ENCODE measurements at places on chromosomes 3 and 15. TPM values are rescaled to one million over a fixed set of nuclear protein-coding genes. Genes with fewer than 3 reads are reported as not detected.
A peak's percentile ranks its signal among the peaks of the same experiment; 100 is the strongest.

DNA sequence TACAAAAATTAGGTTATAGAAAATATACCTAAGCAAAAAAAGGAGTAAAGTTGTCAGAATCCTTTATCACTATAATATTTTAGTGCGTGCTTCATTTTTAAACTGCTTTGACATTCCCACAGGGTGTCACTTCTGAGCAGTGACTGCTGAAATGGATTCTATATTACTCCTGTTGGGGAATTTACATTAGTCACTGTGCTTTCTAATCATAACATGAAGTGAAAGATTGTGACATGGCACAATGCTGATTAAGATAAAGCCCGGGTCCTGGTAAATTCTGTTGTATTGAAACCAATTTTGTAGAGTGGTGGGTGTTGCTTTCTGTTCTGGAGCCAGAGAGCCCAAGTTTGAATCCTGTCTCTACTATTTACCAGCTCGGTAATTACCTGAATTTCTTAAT, 36.4 kb upstream of the EHHADH start:
- no peak for DNase-seq

DNA sequence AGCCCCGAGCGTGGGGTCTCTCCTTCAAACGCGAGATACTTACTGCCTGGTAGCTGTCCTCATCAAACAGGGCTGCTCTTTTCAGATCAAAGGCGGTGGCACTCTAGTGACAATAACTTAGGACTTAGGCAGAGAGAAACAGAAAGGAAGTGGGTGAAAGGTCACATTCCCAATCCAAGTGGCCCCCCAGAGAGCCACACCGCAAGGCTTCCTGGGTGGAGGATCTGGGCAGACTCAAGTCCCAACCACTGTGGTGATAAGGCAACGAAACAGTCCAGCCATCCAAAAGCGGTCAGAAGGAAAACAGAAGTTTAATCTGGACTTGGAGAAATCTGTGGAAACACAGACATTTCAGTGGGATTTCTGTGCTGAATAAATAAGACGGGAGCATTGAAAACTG, 227.2 kb downstream of the ADAMTS17 start:
- DNase-seq: peak; percentile 89

DNA sequence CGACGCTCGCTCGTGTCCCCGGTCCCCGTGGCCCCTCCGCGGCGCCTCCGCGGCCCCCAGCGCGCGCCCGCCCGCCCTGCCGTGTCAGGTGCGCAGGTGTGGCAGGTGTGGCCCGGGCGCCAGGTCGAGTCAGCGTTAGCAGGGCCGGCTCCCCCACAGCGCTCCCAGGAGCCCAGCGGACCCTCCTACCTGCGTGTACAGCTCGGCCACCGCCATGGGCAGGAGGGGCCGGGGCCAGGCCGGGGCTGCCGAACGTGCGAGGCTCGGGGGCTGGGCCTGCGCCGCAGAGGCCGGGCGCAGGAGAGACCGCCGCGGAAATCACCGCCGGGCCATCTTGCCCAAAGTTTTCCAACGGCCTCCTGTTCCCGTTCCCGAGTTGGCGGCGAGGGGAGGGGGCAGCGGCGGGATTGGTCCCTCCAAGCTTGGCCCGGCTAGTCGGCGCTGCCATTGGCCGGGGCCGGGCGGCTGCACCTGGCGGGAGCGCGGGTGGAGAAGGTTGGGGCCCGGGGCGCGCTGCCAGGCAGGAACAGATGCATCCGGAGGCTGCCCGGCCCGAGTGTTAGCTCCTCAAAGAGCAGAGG, at the start of gene MYO5C:
MYO5C (minus strand) TSS at position 384 of the 581 bp plus-strand sequence; CDS start at position 216, 168 bp downstream.
- no peak for DNase-seq

DNA sequence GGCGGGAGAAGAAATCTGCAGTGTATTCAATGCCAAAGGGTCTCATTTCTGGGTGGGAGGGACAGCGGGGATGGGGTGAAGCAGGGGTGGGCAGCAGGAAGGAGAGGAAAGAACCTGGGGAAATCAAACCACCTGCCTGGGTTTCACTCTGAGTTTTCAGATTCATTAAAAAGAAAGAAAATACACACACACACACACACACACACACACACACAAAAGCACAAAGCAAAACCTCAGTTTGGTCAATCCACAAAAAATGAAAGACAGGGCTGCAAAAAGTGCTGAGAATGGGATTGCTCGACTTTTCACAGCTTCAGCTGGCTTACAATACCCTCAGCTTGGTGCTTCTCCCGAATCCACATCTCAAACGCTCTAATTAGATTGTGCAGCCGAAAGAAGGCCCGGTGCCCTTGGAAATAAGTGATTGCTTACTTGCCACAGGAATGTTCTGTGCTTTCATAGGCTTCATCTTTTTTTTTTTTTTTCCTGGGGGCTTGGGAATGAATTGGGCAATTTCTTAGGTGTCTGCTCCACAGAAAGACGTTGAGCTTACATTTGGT, 370.5 kb downstream of the RORA start:
- no peak for DNase-seq

DNA sequence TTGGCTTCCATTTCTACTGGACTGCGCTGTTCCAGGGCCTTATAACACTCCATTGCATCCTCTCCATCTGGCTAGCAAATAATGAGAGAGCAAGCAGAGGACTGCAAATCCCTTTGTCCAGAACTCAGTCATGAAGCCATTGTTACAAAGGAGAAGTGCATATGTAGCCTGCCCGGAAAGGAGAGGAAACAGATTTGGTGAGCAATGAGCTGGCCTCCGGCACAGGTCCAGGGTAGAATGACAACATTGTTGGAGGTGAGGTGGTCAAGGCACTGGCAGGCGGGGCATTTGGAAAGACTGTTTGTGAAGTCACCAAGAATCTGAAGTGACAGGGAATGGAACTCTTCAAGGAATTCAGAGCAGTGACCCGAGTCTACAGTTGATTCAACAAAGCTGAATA, 25.0 kb upstream of the ATP1B3 start:
- DNase-seq: no peak

DNA sequence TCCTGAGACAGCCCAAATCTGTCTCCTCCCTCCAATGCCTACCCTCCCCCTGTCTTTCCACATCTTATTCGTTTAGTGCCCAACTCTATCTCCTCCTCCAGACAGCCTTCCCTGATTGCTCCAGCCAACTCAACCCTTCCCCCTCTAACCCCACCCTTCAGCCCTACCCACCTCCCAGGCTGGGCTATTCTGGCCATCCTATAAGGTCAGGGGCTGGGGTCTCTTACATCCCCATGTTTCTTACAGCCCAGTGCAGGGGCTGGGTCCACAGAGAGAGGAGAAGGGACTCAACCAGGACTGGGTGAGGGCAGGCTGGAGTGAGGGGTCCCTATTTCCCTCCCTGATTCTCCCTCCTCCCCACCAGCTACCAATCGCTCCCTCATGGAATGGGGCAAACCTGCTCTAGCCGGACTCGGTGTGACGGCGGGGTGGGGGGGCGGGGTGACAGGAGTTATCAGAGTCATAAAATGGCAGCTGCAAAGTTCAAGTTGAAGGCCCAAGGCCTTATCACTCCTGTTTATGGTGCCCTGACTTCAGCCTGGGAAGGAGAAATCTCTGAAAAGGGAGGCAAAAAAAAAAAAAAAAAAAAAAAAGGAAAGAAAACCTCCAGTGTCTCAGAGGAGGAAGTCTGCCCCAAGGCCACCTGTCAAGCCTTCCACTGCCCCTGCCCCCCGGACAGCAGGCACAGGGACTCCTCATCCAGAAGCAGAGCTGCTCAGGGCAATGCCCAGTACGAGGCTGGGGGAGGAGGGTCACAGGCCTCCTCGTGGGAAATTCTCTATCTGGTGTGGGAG, 2.1 kb downstream of the VIPR1 start:
- no peak for DNase-seq

DNA sequence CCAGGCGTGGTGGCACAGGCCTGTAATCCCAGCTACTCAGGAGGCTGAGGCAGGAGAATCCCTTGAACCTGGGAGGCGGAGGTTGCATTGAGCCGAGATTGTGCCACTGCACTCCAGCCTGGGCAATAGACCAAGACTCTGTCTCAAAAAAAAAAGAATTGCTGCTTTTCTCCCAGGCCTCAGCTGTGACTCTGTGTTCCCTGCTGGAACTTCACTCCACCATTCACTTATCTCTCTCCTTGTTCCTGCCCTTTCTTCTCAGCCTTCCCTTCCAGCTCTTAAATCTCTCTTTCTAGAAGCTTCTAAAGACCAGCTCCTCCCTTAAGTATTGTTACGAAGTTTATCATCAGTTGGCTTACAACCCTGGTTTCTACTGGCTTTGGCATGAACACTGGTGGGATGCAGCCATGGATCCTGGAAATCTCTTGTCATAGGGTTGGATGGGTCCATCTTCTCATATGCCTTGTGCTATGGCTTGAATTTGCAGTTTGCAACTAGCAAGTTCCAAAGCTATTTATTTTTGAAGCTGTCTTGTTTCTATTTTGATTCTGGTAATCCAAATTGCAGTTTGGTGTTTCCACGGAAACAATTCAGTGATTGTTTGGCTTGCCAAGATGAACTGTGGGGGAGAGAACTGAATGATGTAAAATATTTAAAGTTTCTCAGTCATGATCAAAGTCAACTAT, 10.5 kb downstream of the C3orf62 start:
- no peak for DNase-seq

DNA sequence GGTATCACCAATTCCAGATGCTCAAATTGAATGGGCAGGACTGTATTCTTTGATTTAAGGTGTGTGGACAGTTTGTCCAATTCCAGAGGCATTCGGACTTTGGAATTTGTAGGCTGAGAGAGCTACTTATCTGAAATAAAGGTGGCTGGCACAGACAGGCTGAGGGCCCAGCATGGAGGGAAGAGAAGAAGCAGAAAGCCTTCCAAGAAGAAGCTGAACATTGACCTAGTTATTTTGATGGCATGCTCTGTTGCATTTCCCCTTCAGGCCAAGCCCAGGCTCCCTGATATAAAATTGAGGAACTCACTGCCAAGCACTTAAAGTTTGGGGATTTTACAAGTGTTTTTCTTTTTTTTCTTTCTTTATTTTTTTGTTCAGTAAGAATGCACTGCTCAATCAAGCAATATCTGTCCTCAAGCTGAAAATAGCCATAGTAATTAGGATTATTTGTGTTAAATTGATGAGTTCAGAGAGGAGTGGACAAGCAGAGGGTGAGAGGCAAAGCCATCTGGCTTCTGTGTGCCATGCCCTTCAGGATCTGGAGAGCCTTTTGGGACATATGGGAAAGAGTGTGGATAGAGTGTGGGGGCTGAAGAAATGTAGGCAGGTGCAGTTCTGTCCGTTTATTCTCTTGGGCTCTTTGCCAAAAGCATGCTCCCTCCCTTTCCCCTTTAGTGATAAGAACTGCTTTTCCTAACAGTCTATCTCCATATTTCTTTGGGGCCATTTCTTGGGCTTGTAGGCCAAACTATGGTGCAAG, 148.9 kb downstream of the OXSM start:
- no peak for DNase-seq

DNA sequence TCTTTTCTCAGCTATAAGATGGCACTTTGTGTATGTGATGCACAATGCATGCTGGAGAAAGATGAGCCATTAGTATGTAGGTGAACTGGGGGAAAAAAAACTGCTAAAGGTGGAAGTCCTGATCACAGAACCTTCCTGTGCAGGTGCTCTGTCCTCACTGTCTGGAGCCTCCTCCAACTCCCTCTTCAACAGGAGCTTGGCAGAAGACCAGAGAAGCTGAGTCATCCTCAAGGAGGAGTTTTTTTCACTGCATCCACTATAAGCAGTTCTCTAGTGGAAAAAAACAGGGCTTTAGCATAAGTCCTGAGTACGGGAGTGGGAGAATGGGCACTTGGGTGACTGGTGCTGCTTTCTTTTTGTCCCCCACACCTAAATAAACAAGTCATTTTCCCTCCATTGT, 168.4 kb upstream of the CADPS start:
- no peak for DNase-seq

DNA sequence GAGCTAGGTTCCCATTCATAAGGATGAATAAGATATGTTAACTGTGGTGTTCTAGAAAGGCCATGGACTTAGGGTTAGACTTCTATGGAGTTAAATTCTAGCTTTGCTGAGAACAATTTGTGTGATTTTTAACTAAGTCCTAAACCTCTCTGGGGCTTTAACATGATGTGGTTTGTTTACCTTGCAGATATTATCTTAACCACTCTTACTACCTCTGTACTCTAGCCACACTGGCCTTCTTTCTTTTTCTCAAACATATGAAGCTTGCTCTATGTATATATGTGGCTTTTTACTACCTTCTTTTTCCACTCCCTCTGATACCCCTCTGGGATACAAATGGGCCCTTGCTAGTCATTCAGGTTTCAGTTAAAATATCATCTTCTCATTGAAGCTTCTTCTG, 108.4 kb downstream of the ZNF609 start:
- DNase-seq: no peak

- DNase-seq: no peak
Observed at GRCh38 chr3:20912406-20912805, 726.4 kb upstream of the SGO1 start.

DNA sequence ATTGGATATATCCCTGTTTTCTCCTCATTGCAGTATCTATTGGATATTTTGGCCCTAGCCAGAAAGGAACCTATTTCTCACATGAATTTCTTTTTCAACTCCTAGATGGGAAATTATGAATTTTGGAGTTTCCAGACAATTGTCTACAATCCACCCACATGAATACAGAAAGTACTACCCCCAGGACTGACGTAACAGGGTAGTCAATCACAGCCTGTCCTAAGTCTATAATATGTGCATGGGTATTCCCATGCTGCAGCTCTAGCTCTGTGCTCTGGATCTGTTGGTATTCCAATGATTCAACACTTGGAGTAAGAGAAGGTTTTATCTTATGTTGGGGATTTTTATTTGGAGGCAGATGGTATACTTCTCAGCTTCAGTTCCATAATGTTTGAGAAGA, 393.1 kb upstream of the ARRDC4 start:
- no peak for DNase-seq

DNA sequence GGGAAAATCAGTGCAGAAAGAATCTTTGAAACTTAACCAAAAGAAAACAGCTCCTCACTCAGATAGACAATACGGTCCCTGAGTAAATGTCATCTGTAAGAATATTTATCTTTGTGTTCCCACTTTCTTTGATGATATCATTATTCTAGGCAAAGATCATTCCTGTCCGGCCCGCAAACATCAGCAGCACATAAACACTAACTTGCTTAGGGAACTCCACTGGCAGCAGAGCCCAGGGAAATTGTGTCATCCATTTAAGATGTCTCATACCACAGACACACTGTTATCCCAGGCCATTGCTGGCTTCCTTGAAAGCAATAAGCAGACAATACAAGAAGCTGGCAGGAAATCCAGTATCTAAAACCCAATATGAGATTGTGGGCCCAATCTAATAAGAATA, 20.1 kb upstream of the CD96 start:
- peak; percentile 50 for DNase-seq

DNA sequence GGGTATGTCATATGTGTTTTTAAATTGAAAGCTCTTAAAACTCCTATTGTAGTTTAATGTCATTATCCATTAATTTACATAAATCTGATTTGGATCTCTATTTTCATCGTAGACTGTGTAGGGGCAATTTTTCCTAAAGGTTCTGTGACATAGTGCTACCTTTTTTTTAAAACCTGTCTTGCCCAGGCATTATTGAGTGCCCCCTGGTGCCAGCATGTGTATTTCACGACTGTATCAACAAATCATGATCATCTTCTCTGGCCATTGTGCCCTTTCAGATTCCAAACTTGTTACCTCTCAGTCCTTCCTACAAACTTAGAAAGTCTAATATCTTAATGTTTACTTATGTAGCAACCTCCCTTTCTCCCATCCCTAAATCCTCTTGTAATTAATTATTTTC, 97.2 kb upstream of the FLNB start:
- peak; percentile 27 for DNase-seq

The NR2F2 gene
- total RNA-seq: 9.8 TPM

The SNAPC5 gene
- 5.1 TPM for total RNA-seq

The TMEM266 gene
- total RNA-seq: 0.21 TPM

The GOLGA8S gene
- total RNA-seq: 0.05 TPM

The PDCD6IP gene
- total RNA-seq: 157 TPM

The RARRES1 gene
- total RNA-seq: 4.9 TPM
